ENCODE measurements at places on chromosomes 4 and X.
A peak's percentile ranks its signal among the peaks of the same experiment; 100 is the strongest.

DNA sequence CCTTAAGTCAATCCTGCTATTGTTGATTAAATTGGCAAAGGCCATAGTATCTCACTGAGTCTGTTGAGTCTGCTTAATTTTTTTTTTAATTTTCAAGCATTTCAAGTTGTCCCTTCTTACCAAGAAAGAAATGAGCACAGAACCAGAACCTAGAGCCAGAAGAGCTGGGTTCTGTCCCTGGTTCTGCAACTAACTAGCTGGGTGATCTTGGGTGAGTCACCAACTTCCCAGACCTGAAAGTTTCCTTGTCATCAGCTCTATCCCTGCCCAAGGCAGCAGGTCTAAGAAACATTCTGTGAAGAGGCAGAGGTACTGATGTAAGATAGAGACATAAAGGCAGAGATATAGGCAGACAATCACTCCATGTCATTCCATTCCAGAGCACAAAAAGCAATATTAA is 17.3 kb downstream of the TEC start:
- DNase-seq: no peak

GRCh38 chr4:48578132-48578968 is 88.3 kb downstream of the ZAR1 start:
- DNase-seq: no peak

DNA sequence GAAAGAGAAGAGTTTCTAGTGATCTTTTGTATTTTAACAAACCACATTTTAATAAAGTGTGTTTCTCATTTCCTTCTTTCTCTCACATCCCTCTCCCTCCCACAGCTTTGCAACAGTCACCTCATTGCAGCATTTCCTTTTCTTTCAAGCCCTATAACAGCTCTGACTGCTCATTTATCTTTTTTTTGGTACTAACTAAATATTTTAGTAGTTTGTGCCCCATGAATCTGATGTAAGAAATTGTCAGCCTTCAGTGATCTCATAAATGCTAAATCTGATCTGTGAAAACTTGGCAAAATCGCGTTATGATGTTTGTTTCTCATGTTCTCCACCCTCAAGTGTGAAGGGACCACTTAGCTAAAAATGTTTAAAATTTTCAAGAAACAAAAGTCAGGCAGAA is 258.5 kb upstream of the SLIT2 start:
- DNase-seq: no peak

DNA sequence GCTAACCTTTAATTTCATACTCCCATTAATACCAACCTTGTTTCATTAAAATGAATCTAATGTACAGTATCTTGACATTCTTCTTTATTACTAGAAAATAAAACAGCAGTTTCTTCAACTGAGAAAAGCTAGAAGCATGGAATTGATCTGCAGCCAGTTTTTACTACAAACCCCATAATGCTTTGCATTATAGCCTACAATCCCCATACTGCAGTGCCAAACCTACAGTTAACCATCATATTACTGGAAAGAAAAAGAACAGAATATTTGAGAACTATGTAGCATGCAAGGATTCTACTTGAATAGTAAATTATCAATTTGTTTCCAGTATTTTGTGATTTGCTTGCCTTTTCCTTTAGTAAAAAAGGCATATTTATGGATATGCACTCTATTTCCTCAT is 3.2 kb upstream of the IL1RAPL1 start:
- no peak for DNase-seq

- peak; percentile 75 for DNase-seq
Observed at GRCh38 chr4:78775303-78776078, 659 bp upstream of the BMP2K start.

- no peak for DNase-seq
Observed at GRCh38 chrX:124530803-124531202, 184.4 kb downstream of the SH2D1A start.

DNA sequence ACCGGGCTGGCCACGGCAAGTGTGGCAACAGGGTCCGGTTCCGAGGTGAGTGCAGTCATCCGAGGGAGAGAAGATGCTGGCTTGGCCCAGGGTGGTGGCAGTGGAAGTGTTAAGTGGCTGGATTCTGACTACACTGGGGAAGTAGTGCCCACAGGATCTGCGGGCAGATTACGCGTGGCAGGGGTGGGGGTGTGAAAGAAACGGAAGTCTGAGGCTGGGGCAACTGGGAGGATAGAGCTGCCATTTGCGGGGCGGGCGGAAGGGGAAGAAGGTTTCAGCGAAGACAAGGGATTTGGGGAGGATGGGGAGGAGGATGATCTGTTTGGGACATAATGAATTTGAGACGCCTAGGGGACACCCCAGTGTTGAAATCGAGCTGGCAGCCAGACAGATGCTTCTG is 5.3 kb downstream of the RS1 start:
- DNase-seq: no peak

- peak; percentile 20 for DNase-seq
Observed at GRCh38 chr4:38509551-38509950, 154.4 kb upstream of the KLF3 start.
